ENCODE measurements at places on chromosomes 5 and 9.

DNA sequence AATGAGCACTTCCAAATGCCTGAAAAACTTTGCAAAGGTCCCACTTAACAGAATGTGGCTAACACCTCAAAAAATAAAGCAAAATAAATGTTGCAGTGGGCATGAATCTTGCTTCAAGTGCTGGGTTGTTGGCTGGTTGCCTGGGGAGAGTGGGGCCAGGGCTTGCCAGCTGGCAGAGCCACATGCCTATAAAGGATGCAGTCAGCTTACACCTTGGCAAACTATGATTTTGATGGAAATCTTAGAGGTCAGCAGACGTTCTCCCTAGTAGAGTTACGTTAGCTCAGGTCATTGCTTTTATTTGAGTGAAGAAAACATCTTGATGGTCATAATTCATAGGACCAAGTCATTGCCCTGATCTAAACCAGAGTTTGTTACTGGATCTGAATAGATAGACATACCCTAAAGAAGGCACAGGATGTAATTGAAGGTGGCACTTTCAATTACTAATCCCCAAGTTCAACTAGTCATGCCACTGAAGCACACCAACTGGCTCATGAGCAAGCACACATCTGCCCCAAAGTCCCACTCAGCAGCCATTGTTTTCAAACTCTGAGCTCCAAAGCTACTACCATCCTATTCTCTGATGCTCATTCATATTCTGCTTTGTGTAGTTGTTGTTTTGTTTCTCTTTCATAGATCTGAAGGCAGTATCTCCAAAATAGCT, 51.2 kb upstream of the ZSWIM6 start:
- DNase-seq = no peak

DNA sequence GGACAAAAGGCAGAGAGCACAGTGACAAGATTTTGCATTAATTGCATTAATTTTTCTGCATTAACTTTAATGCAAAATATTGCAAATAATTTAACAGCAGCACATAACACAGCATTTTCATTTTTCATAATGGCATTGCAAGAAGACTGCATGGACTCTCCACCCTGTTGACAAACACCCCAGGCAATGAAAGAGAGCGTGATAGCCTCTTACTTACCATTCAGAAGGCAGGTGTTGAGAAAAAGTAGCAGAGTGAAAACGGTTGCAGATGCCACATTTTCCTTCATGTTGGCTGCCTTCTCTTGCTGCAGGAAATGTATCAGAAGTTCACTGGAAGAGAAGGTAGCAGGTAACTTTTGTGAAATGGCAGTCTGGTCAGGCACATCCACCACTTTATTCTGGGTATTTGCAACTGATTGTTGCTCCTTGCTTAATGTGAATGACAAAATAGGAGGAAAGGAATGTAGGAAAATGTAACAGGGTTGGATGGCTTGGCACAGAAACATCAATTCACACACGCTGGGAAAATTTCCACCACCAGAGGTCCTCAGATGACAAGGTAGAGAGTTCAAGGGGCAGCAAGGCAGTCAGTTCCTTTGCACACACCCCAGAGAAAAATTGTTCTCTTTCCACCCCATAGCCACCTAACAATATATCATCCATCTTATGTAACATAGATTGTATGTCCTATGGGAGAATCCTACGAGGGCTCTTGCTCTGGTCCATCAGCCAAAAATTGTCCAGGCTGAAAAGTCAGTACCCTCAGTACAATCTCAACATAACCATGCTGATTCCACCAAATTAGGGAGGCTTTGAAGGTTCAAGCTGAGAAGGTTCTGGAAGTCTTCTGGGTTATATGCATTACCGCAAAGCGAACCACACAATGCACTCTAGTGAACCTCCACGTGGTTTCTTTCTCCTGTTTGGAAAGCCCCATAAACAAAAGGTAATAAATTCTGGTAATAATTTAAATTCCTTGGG, 41.9 kb upstream of the AGXT2 start:
- DNase-seq = peak; percentile 55

GRCh38 chr9:126959336-126959735, 44.8 kb downstream of the RALGPS1 start:
- DNase-seq = no peak

DNA sequence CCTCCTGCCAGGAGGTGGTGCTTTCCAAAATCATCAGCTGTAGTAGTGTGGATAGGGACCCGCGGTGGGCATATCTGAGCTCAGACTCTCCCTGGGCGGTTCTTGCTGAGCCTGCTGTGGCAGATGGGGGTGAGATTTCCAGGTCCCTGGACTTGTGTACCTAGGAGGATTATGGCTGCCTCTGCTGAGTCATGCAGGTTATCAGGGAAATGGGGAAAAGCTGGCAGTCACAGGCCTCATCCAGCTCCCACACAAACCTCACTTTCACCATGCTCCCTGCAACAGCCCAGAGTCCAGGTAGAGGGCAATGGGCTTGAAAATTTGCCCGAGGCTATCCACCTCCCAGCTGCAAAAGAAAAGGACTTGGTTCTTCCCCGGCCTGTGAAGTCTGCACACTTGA, 23.4 kb upstream of the MAMDC2 start:
- DNase-seq = no peak

GRCh38 chr9:136858452-136858843, 6.3 kb downstream of the MAMDC4 start:
- DNase-seq = no peak

- no peak for DNase-seq
Measured at GRCh38 chr5:93087326-93087725, 493.7 kb downstream of the NR2F1-AS1 start.

- DNase-seq = no peak
Measured at GRCh38 chr5:80712919-80713318, 58.1 kb upstream of the DHFR start.

DNA sequence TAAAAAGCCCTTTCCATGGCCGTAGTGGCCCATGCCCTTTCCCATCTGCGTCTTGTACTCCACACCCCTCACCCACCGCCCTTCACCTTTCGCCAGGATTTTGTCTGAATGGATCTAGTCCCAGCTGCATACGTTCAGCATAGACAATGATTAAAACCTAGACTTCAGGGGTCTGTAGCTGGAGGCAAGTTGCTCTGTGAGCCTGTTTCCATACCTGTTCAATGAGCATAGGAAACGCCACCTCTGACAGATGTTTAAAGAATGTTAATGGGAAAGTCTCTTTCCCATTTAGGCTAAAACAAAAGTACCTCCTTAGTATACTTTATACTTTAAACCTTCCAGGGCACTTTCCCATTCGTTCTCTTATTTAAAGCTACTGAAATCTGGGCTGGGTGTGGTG, 105.7 kb downstream of the SPRY4 start:
- DNase-seq = no peak

GRCh38 chr5:131430794-131431193, 166.9 kb downstream of the CDC42SE2 start:
- no peak for DNase-seq

DNA sequence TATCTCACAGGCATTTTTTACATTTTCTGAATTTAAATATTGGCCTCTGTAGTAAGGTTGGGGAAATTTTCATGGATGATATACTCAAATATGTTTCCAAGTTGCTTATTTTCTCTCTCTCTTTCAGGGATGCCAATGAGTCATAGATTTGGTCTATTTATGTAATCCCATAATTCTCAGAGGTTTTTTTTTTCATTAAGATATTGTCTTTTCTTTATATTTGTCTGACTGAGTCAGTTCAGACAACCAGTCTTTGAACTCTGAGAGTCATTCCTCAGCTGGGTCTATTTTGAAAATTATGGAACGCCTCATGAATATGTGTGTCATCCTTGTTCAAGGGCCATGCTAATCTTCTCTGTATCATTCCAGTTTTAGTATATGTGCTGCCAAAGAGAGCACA, 223.2 kb downstream of the PCSK1 start:
- DNase-seq = no peak

DNA sequence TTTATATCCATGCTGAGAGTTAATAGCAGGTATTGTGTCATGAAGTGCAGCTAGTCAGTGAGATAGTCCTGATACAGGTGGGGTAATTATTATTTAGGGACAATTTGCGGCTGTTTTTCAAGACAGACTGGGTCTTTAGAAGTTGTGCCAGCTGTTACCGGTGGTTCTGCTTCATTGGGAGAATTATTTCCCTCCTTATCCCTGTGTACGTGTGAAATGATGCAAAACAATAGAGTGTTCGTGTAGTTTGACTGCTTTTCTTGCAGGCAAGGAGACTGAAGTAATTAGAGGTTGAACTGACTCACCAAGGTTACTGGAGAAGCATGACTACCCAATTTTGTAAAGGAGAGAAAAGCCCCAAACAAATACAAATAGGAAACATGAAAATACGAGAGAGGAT, 101.7 kb downstream of the ARRDC3 start:
- DNase-seq = no peak

GRCh38 chr5:54845567-54845941, 139.8 kb downstream of the ESM1 start:
- no peak for DNase-seq

DNA sequence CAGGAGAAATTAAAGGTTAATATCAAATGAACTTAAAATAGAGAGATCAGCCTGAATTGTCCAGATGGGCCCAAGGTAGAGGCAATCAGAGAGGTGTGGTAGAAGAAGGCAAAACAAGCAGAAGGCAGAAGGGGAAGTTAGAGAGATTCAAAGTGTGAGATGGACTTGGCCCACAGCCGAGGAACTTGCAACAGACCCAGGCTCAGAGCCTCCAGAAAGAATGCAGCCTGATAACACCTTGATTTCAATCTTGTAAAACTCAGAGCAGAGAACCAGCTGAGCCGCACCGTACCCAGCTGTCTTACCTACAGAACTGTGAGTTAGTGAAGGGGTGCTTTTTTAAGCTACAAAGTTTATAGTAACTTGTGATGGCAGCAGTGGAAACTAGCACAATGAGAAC, 190.9 kb downstream of the RFK start:
- DNase-seq = no peak

DNA sequence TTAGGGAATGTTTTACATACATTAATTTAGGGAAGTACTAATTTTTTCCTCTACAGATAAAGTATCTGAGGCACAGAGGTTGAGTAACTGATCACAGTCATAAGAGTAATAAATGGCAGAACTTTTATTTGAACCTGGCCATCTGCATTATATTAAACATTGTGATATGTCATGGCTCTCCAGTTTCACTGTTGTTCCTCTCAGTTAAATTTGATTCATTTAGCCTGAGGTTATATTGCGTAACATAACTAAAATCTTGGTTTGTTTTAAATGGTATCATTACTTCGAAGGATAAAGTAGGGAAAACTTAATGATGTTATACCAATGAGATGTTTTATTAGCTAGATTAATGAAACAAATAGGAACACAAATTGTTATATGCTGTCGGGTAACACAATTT, 284.4 kb downstream of the KDM4C start:
- DNase-seq = no peak

GRCh38 chr5:149652697-149653096, 71.4 kb downstream of the ARHGEF37 start:
- no peak for DNase-seq

DNA sequence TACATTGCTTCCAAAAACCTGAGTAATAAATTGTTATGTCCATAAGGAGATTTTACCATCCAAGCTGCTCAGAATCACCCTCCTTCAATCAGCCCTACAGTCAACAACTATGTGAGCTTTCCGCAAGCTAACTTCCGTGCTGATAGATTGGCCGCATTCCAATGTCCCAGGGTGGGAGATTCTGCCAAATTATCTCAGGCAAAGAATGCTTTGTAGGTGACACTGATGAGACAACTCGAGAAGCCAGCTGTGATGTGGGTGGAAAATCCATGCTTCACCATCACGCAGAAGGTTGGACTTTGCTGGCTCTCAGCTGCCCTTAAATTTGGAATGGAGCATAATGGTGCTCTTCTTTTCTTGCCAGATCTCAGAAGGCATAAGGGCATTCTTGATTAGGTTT, 44.9 kb upstream of the HCN1 start:
- no peak for DNase-seq

DNA sequence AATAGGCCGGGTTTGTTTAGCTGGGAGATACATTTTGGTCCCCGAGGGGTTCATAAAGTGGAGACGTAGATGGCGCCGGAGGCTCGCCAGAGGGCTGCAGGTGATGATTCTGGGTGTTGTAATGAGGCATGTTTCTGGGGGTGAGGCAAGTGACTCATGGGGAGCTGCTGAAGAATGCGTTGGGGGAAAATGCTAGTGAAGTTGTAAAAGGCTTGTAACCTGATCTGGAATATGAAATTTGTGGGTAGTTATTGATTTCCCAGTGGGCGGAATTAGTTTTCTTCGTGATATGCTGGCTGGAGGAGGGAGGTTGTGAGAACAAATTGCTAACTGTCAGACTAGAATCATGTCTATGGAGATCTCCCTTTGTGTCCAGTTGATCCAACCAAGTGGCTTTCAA, 158.3 kb downstream of the DOCK2 start:
- DNase-seq = peak; percentile 3

DNA sequence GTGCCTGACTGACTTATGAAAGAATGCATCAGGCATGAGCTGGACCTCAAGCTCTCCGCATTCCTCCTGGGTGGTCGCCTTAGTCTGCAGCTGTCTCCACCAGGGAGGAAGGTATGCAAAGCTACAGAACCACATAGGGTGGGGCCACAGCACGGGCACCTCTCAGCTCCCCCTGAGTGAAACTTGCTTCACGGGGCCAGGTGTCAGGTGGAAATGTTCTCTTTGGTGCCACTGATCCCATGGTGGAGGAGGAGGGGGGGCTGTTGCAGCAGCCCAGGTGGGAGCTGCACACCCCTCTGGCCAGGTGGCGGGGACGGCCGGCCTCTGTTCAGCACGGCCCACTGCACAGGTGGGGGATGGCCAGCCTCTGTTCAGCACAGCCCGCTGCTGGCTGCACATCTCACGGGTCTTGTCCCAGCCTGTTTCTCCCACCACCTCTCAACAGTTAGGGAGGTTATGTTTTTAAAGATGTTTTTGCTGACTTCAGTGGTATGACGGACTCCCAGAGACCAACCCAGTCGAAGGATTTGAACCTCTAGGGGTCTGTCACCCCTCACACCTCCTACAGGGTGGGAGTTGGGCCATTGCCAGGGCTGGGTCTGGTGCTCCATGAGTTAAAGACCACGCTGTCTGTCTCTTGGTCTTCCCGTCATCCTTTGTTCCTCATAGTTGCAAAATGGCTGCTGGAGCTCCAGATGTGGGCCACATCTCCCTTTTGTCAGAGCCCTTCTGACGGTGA, 34.3 kb downstream of the MRPL36 start:
- no peak for DNase-seq

- DNase-seq = no peak
Measured at GRCh38 chr5:178483620-178484019, 106.6 kb downstream of the COL23A1 start.

DNA sequence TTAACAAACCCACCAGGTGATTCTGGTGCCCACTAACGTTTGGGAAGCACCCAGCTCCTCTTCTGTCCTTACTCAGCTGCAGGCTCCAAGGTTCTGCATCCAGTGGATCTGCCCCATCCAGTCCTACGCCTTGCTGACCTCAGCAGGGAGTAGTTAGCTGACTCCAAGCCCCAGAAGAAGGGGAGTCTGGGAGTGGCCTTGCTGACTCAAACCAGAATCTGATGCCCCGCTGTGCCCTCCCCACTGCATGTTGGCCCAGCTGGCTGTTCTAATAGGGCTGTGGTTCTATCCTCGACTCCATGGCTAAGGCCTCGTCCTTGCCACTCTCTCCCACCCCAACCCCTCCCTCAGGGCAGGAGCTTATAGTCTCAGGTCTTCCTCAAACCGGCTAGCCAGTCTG, 136.3 kb downstream of the TTLL11 start:
- no peak for DNase-seq
